ENCODE measurements at places on chromosomes 5 and 9. TPM values are rescaled to one million over a fixed set of nuclear protein-coding genes. Genes with fewer than 3 reads are reported as not detected.

DNA sequence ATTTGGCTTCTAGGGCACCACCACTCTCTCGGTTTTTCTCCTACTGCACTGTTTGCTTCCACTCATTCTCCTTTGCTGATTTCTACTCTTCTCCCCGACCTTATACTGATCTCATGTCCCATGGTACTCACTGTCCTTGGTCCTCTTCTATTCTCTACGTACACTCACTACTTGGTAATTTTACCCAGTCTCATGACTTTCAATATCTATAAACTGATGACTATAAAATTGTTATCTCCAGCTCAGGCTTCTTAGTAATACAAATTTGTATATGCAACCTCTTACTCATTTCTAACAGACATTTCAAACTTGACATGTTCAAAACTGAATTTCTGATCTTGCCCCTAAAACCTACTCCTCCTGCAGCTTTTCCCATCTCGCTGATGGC lies 4.1 kb downstream of the RAPGEF6 start:
- no peak for DNase-seq

Gene ADCY2
- not detected for polyA plus RNA-seq

DNA sequence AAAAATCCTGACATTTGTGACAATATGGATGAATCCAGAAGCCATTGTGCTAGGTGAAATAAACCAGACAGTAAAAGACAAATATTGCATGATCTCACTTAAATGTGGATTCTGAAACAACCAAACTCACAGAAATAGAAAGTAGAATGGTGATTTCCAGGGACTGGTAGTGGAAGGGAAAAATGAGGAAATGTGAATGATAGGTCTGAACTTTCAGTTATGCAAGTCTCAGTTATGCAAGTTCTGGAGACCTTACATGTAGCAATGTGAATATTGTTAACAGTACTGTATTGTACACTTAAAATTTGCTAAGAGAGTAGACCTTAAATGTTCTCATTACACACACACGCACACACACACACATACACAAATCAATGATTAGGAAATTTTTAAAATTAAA lies 84.9 kb downstream of the SLCO4C1 start:
- no peak for DNase-seq

- no peak for DNase-seq
Measured at GRCh38 chr9:109717342-109717741, 62.7 kb upstream of the PALM2AKAP2 start.

DNA sequence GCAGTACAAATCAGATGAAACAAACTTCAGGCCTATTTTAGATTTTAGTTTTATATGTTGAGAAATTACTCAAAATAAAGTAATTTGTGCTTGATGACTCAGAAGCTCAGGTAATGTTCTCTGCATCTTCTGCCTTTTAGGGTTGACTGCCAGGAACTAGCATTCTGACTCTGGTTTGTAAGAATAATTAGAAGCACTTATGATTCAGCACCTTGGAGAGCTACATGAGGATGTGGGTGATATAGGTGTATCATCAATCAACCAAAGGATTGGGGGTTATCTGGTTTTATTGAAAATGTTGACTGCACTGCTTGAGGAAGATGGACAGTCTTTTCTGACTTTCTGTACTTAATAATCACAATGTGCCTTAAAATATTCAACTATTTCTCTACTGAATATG lies 118.7 kb upstream of the SGCD start:
- DNase-seq: peak; percentile 13

Gene PCDHB13
- polyA plus RNA-seq: not detected

- DNase-seq: no peak
Measured at GRCh38 chr5:32496104-32496503, 51.6 kb upstream of the ZFR start.

Gene ANXA6
- 313 TPM for polyA plus RNA-seq

Gene SLC36A2
- not detected for polyA plus RNA-seq

DNA sequence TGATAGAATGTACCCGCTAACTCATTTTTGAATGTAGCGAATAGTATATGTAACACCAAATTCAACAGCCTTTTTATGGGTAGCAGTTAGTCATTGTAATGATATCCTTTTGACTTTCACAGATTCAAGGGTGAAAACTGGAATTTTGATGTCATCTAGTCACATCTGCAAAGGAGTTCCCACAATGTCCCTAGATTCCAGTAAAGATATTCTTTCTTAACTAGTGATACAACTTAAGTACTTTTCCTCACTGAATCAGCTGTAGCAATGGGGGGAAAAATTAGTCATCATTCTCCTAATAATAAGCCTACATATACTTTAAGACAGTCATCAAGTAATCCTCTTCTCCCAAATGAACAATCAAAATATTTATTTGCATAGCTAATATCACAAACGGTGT lies 11.5 kb upstream of the SSBP2 start:
- DNase-seq: no peak

Gene AK6
- polyA plus RNA-seq: 52.7 TPM

- DNase-seq: no peak
Measured at GRCh38 chr5:67873935-67874334, 341.6 kb upstream of the PIK3R1 start.

DNA sequence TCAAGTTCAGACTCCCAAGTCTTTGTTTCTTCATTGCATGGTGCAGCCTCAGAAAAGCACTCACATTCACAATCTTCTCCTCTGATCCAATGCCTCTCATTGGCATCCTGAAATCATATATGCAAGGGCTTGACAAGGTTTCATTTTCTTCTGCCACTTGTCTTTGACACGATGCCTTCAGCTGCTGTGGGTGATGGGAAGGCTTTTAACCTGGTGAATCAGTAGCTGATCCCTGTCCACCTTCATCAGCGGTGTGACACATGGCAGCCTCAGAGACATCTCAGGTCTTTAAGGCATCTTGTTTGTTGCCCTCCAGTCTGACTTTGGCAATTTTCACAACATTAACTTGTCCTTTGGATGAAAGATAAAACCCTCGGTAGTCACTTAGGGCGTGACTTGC lies 147.2 kb downstream of the PRELID2 start:
- no peak for DNase-seq

- no peak for DNase-seq
Measured at GRCh38 chr5:107826311-107827000, 155.7 kb upstream of the EFNA5 start.

GRCh38 chr9:37938121-37938891 lies 34.4 kb upstream of the SLC25A51 start:
- no peak for DNase-seq

GRCh38 chr9:14322211-14323082 lies 8.5 kb upstream of the NFIB start:
- peak; percentile 67 for DNase-seq

GRCh38 chr5:16934123-16934522 lies 2.0 kb downstream of the MYO10 start:
- no peak for DNase-seq

DNA sequence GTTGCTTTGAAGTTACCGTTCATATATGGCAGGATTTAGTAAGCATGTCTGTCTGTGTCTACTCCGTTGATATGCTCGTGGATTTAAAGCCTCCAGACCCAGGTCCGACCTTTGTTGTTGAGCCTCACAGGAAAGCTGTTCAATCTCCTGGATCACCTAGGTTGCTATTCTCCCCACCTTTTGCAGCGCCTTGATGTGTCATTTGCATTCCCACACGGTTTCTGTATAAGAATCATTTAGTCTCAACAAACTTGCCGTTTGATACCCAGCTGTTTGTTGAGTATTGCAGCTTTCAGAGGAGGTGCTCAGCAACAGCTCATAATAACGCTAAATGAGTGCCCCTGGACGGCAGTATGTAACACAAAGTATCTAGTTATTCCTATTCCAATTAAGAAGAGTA lies 1.2 kb upstream of the ADGRV1 start:
- no peak for DNase-seq

Data from immature natural killer cell (primary cell).